ENCODE measurements at places on chromosomes 6 and 20.

DNA sequence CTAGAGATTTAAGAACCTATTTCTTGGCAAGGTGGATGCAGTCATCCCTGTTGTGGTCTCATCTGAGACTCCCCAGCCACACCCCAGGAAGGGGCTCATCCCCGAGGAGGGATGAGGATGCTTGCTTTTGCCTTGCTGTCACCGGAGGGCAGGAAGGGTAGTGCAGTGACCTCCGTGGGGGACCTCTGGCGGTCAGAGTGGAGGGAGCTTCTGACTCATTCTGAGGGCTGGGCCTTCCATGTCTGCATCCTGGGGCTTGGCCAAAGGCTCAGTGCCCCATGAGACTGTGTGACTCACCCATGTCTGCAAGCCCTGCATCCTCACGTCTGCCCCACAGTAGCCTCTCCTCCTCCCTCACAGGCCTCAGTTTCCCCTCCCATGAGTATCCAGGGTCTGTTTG lies 38.7 kb downstream of the UQCC2 start:
- no peak for DNase-seq

- no peak for DNase-seq
Observed at GRCh38 chr20:50412499-50412898, 97.7 kb upstream of the PTPN1 start.

DNA sequence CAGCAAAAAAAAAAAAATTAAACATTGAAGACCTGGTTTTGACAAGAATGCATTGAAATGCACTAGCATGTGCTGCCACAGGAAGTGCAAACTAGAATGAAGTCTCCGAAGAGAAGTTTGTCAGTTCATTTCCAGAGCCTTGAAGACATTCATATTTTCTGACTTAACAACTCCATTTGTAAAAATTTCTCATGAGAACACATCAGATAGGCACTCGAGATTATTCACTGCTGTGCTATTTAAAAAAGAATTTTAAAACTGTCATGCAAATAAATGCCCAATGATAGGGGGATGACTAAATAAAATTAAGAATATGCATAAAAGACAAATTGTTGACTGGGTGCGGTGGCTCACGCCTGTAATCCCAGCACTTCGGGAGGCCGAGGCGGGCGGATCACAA lies 394.6 kb upstream of the JARID2 start:
- no peak for DNase-seq

DNA sequence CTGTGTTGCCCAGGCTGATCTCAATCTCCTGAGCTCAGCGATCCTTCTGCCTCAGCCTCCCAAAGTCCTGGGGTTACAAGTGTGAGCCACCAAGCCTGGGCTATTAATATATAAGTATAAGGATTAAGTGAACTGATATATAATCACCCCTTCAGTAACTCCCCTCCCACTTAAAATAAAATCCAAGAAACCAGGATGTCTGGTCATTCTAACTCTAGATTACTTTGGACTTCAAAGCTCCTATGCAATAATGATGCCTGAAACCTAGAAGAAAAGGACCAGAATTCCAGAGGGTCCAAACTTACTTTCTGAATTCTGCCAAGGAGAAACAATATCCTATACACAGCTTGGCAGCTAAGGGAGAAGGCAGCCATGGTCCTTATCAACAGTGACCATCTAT lies 206.8 kb upstream of the ZNF217 start:
- no peak for DNase-seq

DNA sequence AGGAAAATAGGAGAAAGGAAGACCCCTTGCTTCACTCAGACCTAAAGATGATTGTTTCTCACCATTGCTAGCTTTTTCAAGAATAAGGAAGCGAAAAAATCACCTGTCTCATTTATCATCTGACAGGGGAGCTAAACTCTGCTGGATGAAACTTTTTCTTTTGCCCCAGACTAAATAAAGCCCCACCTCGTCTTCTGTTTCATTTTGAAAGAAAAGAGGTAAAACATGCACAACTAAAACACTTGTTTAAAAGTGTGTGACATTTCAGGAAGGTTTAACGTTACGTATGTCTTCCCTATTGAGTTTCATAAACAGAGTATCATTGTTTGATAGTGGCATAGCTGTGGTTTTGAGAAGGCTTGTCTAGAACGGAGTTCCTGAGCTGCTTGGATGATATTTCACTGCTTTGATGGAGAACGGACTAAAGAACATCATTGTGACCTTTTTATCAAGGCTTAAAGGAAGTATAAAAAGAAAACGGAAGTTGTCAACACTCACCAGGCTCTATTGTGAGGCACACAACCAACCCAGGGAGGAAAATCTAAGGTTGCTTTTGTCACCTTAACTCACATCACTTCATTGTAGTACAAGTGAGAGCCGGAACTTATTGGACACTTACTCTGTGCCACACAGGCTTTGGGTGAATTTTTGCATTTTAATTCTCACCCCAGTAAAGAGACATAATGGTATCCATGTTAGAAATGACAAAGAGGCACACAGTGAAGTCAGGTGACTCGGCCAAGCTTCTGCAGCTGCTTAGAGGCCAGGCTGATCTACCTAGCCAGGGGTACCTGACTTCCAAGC lies 29.5 kb downstream of the TSHZ2 start:
- peak; percentile 34 for DNase-seq

DNA sequence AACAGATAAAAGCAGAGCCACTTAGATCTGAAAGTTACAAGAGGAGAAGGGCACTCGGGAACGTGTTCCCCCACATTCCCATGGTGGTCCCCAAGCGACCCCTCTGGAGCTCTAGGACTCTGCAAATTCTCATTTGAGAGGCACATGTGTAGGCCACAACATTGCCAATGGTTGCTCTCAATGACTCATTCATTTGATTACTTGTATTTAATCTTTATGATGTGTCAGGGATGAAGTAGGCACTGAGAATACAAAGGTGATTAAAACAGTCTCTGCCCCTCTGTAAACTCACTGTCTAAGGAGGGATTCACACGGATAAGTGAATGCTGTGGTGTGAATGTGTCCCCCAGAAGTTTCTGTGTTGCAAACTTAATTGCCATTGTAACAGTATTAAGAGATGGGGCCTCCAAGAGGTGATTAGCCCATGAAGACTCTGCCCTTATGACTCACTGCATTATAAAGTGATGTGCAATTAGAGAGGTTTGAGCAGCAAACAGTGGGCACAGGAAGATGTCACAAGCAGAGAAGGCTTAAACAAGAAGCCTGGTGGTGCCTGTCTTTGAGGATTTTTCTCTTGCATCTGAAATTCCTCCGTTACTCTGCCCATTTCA lies 34.0 kb upstream of the TRAM2 start:
- no peak for DNase-seq

DNA sequence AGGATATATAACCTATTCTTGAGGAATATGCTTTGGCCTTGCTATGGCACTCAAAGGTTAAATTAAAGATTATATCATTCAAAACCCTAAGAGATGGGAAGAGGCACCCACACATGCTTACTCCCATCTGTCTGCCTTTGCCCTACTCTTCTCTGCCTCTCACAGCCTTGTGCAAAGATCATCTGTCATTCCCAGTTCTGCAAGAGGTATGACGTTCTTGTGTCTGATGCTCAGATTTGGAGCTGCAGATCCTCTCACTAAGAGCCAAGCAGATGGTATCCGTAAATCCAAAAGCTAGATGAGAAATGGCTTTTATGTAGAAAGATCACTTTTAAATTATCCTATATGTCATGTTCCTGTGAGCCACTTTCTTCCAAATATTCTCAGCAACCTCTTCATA lies 112.0 kb downstream of the GPR63 start:
- no peak for DNase-seq

DNA sequence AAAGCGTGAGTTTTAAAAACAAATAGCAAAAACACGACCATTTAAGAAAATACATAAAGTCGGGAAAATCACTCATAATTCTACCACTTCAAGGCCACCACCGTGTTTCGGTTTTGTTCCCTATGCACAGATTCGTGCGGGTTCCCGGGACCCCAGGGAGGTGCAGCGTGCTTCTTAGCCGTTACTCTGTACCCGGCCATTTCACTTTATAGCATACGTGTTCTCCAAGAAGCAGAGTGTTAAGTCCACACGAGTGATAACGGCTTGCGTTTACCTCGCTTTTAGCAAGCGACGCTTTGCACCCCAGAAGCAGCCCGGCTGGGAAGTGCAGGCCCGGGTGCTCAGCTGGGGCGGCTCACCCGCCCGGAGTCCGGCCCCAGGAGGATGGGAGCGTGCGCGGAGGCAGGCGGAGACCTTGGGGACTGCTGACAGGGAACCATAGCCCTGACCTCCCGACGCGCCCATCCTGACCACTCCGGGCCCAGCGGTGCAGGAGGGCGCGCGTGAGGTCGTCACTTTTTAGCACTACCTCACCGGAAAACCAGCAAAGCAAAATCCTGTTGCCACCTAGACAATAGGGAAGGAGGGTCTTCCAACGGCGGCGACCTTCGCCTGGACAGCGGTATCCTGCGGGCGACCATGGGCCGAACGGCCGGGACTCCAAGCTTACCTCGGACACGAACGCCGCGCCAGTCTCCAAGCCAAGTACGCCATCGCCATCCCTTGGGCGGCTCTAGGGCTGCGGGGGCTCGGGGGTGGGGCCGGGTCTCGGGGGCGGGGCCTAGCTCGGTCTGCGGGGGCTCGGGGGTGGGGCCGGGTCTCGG lies at the start of gene ECI2:
Gene ECI2, minus strand, starts transcription at position 735 of the 824 bp plus-strand sequence. Its CDS starts 15 bp downstream, at position 720.
- DNase-seq = peak; percentile 43

DNA sequence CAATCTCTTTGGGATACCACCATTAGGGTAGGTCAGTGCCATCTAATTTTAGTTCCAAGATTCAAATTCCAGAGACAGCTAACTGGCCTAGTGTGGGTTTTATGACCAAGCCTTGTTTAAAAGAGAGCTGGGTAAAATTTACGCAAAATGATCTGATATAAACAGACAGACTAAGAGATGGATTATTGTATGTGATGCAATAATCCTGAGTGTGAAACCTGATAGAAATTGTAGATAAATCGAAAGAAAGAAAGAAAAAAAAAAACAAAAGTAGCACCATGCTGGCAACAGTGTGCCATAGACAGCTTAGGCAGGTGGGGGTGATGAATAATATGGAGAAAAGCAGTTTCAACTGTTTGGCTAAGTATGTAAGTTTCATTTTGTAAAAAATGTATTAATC lies 2.9 kb downstream of the ZNF184 start:
- DNase-seq = no peak

DNA sequence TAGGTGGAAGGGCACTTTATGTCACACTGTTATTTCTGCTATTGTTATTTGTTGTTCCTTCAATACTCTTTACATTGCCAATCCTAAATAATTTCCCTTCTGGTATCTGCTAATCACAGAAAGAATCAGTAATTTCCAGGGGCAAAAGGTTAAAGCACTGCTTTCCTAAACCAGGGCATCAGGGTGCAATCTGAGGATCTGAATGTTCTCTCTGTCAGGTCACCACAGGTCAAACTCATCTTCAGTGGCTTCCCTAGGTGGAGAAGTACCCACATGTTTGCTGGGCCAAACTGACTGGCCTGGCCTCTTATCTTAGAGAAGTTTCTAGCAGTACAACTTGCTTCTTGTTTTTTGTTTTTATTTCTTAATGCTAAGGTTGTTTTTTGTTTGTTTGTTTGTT lies 118.7 kb downstream of the OPRM1 start:
- no peak for DNase-seq

DNA sequence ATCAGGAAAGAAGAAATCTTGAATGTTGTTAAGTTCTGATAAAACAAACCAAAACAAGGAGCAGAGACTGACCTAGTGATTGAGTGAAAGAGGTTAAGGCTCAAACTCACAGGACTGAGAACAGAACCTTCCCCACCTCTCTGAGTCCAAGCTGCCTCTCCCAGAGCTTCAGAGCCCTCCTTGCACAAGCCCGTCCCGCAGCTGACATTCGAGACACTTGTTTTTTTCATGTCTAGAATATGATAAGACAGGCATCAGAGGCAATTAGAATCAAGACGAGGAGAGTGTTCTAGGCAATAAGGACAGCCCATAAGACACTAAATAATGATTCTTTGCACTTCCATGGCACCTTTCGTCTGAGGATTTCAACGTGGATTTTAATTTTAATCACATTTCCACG lies 140.6 kb downstream of the PXDC1 start:
- no peak for DNase-seq

DNA sequence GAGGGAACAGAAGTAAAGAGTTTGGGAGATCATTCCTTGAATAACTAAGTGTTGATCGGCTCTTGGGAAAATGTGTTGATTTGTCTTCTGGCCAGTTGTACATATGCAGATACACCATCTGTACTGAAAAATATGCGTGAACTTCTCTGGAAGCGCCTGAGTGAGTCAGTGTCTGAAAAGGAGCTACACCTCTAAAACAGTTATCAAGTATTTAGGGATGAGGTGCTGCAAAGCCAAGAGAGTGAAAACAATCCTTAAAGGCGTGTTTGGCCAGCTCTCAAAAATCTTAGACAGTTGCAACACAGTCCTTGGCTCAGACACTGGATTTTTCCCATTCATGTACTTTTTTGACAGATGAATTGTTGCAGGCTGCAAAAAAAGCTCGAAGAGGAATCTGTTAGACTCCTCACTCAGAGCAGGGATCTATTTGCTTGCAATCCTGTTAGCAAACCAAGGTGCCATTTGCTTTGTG lies 61.3 kb downstream of the BMP6 start:
- no peak for DNase-seq

Measured in CD4-positive, alpha-beta T cell treated with Interleukin-15 for 4 hours (primary cell).